Head of caudate nucleus (tissue), 42 donors: ENCODE measurements at places on chromosomes 5 and 9.

GRCh38 chr9:121179930-121180681, 21.6 kb downstream of the RAB14 start:
- no peak for DNase-seq

- no peak for DNase-seq
Measured at GRCh38 chr5:164202338-164202737, 696.9 kb downstream of the MAT2B start.

GRCh38 chr5:61280761-61281427, 51.2 kb upstream of the ZSWIM6 start:
- no peak for DNase-seq

GRCh38 chr9:79433703-79434102, 138.1 kb upstream of the TLE4 start:
- DNase-seq, result no peak

- DNase-seq, result no peak
Measured at GRCh38 chr5:117562647-117563046, 988.0 kb upstream of the SEMA6A start.

DNA sequence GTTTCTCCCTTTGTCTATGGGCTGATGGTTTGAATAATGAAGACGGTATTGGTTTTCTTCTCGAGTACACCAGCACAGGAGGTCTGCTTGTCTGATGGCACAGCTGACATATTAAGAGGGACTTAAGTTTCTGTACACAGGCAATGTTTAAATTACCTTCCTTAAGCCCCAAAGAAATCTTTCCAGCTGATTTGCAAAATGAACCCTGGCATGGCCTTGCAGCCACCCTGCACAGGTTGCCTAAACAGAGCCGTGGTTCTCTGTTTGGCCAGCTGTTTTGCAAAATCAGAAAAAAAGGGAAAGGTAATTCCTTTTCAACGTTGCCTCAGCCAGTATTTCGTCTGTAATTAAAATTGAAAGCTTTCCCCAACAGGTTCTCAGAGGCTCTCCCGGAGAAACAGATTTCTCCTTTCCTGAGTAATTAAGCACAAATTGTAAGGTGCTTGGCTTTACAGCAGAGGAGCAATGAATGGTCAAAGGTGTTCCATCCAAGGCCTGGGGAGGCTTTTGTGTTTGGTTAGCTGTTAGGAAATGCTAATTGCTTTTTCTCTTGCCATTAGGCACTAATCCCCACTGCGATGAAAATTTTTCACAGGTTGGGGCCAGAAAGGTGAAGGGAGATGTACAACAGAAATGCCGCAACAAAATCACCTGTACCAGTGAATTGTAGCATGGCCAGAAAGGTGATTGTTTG, 138.9 kb downstream of the RASEF start:
- DNase-seq, result no peak

DNA sequence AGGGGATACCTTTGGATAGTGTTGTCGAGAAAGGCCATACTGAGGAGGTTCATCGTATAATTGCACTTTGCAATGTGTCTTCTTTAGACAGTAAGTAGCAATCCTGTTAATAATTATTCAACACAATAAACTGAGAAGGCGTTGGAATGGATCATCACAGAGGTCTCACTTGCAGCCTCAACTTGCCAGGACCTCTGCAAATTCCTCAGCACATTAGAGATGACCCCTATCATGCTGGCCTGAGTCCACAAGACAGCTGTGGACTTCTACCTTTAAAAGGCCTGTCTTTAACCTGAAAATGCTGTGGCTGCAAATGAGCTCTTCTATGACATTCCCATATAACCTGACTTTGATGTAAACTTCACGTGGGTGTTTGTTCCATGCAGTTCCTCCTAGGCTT, 14.1 kb downstream of the SH3TC2 start:
- no peak for DNase-seq

- DNase-seq, result peak; percentile 13
Measured at GRCh38 chr5:135713161-135713915, 121.1 kb upstream of the SLC25A48 start.
